ENCODE measurements at places on chromosomes 3 and 15.
A peak's percentile ranks its signal among the peaks of the same experiment; 100 is the strongest.

- DNase-seq: no peak
Observed at GRCh38 chr15:93068581-93069199, 20.3 kb downstream of the RGMA start.

GRCh38 chr3:15556512-15556911 lies 35.0 kb upstream of the COLQ start:
- DNase-seq: no peak

GRCh38 chr3:4835616-4836043 lies 143.6 kb upstream of the BHLHE40 start:
- DNase-seq: no peak

- no peak for DNase-seq
Observed at GRCh38 chr3:88896026-88896425, 211.4 kb upstream of the EPHA3 start.

DNA sequence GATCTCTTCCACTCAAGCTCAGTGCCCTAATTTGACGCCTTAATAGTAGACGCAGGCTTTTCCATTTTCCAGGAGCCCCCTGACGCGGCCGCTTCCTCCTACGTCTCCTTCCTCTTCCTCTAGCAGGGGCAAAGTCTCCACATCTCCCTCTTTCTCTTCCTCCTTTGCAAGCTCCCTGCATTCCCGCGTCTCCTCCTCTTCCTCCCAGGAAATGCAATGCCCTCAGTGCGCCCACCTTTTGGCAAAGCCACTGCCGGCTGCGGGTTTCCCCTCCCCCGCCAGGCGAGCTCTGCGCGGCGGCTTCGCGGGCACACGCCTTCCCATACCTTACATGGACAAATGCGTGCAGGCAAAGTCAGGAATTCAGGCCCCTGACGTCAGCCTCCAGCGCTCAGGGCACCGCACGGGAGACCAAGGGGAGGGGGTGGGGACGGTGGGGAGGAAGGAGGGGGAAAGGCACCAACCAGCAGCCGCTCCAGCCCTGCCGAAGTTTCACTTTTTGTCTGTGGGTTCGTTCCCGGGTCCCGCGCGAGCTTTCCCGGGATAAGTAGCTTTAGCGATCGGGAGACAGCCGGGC lies 432 bp upstream of the LPP start:
- peak; percentile 91 for DNase-seq

- DNase-seq: no peak
Observed at GRCh38 chr3:51712963-51713362, 6.1 kb downstream of the GRM2 start.

GRCh38 chr15:63997715-63998442 lies 48.4 kb downstream of the DAPK2 start:
- DNase-seq: no peak

DNA sequence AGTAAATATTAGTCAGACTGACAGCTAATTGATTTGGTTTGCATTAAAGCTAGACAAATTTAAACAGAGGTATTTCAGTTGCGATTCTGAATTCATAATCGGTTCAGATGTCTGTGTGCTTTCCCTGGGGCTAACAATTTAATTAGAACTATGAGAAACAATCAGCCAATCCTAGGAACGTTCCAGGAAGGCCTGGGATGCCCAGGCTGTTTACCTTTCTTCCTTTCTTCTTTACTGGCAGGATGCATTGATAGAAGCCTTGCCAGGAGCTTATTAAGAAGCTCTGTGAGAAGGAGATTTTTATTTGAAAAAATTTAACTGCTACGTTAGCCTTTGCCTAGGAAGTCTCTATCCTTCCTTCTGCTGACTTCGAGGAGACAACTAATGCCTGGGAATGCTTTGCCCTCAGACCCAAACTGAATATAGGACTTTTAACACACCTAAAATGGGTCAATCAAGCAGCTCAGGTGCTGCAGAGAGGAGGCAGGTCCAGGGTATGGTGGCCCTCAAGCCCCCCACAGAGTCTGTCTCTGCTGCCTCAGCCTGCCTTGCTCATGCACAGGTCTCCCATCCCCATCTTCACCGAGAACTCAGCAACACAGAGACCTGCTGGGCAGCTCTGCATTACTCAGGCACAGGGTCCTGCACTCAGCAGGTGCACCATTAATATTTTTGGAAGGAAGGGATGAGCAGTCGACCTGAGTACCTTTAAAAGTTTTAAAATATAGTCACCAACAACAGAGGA lies 48.5 kb downstream of the PCSK6 start:
- DNase-seq: no peak

GRCh38 chr15:78761020-78761419 lies 50.2 kb downstream of the ADAMTS7 start:
- no peak for DNase-seq

DNA sequence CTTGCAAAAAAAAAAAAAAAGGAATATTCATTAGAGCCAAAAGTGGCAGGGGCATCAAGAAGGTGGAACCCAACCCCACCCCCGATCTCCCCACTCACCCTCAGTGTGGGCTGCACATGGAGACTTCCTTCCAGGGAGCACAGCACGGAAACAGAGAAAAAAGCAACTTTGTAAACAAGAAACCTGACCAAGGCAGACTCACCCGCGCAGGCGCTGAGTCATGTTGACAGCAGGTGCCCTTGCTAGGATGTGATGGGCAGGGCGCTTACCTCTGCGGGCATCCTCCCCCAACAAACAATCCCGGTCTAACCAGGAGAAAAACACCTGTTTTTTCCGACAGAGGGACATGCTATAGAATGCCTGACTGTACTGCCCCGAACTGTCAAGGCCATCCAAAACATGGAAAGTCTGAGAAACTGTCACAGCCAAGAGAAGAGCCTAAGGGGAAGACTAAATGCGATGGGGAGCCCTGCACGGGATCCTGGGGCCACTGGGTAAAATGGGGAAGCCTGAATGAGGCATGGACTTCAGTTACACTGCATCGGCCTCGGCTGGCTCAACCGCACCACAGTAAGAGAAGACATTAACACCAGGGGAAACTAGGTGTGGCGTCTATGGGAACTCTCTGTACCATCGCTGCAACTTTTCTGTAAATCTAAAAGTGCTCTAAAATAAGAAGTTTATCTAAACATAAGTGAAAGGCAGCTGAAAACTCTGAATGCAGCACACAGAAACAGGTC lies 66.7 kb upstream of the GATA2 start:
- DNase-seq: no peak

GRCh38 chr3:9914559-9915253 lies 2.2 kb upstream of the IL17RC start:
- DNase-seq: no peak

DNA sequence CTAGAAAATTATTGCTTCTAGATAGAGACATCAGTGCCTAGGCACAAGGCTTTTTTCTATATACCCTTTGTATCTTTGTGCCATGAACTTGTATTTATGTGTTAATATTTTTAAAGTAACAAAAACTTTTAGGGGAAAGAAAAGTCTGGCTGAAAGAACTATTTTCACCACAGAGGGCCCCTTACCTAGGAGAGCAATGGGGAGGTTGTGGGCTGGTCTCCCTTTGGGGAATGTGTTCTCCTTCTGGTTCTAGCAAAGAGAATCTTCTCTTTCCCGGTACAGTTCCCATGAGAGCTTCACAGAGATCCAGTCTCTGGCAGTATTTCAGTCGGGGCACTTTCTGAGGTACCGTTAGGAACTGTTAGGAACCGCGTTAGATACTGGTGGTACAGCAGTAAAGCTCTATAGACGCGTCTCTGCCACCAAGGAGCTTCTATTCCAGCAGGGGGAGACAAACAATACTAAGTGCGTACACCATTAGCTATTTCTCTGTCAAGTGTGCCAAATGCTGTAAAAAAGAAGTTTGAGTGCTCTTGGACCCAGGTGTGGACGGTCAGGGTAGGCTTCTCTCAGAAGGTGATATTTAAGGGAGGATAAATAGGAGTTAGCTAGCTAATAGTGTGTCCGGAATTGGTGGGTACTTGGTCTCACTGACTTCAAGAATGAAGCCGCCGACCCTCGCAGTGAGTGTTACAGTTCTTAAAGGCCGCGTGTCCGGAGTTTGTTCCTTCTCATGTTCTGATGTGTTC lies 4.6 kb upstream of the EPB42 start:
- DNase-seq: no peak

DNA sequence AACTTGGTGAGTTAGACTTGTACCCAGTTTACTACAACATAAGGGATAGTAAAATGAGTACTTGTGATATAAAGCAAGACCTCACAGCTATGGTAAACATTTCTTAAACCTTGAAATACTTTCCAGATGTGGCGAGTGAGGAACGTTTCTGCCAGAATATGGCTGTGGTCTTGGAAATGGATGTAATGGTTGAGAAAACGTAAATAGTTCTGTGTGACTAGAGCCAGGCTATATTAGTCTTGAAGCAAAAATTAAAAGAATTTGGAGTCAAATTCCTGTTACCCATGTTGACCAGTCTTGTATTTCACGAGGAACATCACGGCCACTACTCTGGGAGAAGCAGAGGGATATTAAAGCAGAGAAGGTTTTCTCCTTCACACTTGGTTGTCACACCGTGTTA lies 15.3 kb downstream of the OR4F15 start:
- peak; percentile 28 for DNase-seq

GRCh38 chr15:29968895-29969561 lies 113.7 kb upstream of the GOLGA8J start:
- DNase-seq: no peak

- DNase-seq: no peak
Observed at GRCh38 chr15:78149805-78150751, 916 bp downstream of the IDH3A start.

DNA sequence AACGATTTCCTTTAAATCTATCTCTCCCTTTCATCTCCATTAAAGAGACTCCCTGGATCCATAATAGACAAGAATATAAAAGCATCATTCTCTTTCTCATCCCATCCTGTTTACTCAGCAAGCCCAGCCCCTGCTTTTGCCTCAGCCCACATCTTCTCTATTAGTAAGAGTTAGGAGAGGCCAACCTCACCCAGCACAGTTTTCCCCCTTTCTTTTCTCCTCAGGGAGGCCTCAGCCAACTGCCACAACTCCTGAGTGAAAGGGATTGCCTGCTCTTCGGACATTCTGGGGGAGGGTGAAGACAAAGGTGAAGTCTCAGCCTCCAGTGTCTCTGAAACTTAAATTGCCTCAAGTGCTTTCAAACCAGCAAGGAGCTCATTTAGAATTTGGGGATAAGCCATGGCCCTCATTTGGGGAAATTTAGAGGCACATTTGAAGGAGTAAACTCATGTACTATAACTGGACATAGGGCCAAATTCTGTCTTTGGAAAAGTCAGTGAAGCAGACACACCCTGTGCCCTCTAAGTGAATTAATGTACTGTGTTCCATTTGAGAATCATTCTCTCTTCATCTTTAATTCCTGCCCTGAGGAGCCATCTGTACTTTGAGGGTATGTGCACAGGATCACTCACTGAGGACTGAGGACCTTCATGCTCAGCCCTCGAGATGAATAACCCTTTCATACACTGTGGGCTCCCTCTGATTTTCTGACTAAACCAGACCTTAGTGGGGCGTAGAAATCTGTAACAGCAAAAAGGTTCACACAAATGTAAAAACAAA lies 82.5 kb downstream of the SOX2 start:
- DNase-seq: no peak

GRCh38 chr3:138271189-138271794 lies 58.4 kb downstream of the NME9 start:
- no peak for DNase-seq

GRCh38 chr3:58801541-58801940 lies 135.0 kb upstream of the FAM3D start:
- no peak for DNase-seq

DNA sequence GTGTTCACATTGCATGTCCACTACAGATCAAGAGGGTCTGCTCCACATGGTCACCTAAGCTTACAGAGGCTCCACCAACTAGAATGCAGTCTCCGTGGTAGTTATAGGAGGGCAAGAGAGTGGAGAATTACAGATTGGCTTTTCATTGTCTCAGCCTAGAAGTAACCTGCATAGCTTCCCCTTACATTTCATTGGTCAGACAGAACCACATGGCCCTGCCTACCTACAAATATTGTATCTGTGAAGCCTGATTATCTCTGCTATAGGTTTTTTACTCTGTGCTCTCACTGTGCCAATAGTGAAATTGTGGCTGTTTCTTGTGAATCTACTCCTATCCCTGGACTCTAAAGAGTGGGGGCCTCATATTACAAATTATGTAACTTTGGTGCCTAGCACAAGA lies 2.5 kb upstream of the TLNRD1 start:
- DNase-seq: no peak

DNA sequence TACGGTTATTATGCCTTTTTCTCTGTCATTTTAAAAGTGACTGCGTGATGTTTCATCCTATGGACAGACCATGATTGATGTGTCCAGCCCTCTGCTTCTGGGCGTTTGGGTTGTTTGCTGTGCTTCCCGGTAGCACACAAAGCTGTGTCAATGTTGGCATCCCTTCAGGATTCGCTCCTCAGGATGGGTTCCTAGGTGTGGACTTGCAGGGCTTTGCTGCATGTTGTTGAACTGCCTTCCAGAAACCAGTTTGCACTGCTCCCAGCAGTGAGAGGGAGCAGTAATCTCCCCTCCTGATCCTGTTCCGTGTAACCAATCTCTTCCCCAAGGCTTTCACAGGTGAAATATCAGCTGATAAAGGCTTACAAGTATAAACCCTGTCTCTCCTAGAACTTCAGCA lies 787 bp downstream of the TRPM1 start:
- DNase-seq: no peak

DNA sequence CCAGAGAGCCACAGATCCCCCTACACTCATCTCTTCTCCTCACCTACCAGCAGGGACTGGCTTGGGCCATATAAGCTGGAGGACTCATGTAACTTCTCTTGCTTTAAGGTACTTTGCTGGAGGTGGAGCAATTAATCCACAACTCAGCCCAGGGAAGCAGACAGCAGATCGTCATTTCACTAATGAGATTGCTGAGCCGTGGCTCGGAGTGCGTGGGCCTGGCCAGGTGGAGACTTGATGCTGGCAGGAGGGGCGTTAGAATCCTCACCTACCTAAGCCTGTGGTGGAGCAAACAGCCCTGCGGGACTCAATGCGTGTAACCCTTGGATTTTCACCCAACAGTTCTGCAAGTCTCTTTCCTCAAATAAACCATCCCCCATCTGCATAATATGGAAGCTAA lies 253.2 kb downstream of the RORA start:
- no peak for DNase-seq

DNA sequence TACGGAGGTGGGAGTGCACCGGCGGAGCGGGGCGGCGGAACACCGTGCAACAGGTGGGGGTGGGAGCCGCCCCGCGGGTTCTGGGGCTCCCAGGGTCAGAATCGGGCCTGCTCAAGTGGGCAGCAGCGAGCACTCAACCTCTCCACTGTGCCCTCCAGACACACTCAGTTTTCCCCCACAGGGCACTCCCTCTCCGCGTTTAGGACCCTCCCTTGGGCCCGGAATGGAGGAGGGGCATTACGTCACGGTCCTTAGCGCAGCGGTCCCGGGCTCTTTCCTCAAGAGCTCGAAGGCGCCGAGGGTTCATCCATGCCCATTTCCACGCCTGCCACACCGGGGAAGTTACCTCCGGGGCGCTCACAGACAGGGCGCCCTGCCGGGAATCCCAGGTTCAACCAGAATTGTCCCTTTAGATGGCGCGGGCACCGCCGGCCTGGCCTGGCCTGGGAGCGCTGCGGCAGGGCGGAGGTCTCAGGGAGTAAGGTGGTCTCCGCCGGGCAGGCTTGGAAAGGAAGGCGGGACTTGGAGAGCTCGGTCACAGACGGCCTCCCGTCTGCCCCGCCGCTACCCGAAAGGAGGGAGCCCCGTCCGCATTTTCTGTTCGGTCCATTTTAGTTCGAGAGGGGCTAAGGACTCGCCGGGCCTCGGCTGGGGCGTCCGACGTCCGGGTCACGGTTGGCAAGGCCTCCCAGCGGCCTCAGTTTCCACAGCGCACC lies 5.1 kb downstream of the RNU6-1 start:
- DNase-seq: no peak

- DNase-seq: no peak
Observed at GRCh38 chr3:196169836-196170240, 41.4 kb downstream of the ZDHHC19 start.

GRCh38 chr3:120364821-120365220 lies 15.7 kb upstream of the LRRC58 start:
- no peak for DNase-seq

- no peak for DNase-seq
Observed at GRCh38 chr3:96706509-96706908, 107.9 kb upstream of the EPHA6 start.

Measured in GM04504 (cell line).